HFFc6 (cell line): ENCODE measurements at places on chromosomes 6 and 20. TPM values are rescaled to one million over a fixed set of nuclear protein-coding genes. Genes with fewer than 3 reads are reported as not detected.

- peaks cover 5% of the 10 kb centered on the region; the same call in 1 of the 2 replicates for H3K4me1 ChIP-seq
- H3K36me3 ChIP-seq = no peaks in the 10 kb centered on the region
- DNase-seq = peak; percentile 10
- peak overlapping the region; percentile 41; the same call in 1 of the 2 replicates for H3K27ac ChIP-seq
These were observed 30.1 kb downstream of the OR2B6 start for GRCh38 chr6:27986928-27987725.

DNA sequence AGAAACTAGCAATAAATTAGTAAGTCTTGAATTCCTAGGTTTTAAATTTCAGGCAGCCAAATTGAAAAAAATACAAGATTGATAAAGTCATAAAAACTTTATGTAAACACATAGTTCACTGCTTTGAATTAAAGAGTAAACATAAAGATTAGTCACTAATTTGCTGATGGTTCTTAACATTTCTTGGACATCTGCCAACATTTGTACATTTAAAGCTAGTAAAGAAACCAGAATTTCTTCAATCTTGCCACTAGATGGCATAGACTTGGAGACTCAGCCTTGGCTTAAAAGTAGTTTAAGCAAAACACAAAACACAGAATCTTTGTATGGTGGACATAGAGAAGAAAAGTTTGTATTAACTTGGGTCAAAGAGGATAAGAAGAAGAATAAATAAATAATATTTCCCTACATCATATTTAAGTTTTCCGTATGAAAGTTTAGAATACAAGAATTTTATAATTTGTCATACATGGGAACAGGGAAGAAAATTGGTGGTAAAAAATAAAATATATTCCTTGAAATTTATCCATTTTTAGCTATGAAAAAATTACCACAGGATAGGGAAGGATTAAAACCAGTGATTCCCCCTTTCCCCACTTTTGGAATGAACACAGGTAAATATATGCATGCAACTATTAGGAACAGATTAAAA is 41.7 kb upstream of the FAM135A start:
- H3K4me1 ChIP-seq = peaks cover 25% of the 10 kb centered on the region
- H3K36me3 ChIP-seq = no peaks in the 10 kb centered on the region
- peak; percentile 87 for DNase-seq
- peaks cover 17% of the 10 kb centered on the region for H3K27me3 ChIP-seq

- peaks cover 50% of the 10 kb centered on the region for H3K27me3 ChIP-seq
- H3K27ac ChIP-seq = no peak overlapping the region
- H3K4me1 ChIP-seq = no peaks in the 10 kb centered on the region
- H3K4me3 ChIP-seq = no peak overlapping the region
These were observed 45.3 kb downstream of the SLC52A3 start for GRCh38 chr20:722822-723644.

GRCh38 chr6:25053875-25054371 is 118.2 kb upstream of the RIPOR2 start:
- no peaks in the 10 kb centered on the region for H3K27me3 ChIP-seq
- H3K4me1 ChIP-seq = peaks cover 72% of the 10 kb centered on the region
- peak; percentile 83 for DNase-seq
- peaks cover 4% of the 10 kb centered on the region; the same call in 1 of the 2 replicates for H3K36me3 ChIP-seq
- H3K4me3 ChIP-seq = peak overlapping the region; percentile 70

- no peaks in the 10 kb centered on the region for H3K4me1 ChIP-seq
- H3K36me3 ChIP-seq = no peaks in the 10 kb centered on the region
- no peak overlapping the region for H3K4me3 ChIP-seq
- DNase-seq = no peak
- H3K27me3 ChIP-seq = no peaks in the 10 kb centered on the region; the same call in 1 of the 2 replicates
These were observed 138.9 kb downstream of the NFATC2 start for GRCh38 chr20:51403466-51404220.

- H3K27me3 ChIP-seq = peaks cover 4% of the 10 kb centered on the region; the same call in 1 of the 2 replicates
- DNase-seq = no peak
- H3K4me1 ChIP-seq = peaks cover 6% of the 10 kb centered on the region; the same call in 1 of the 2 replicates
- H3K36me3 ChIP-seq = no peaks in the 10 kb centered on the region
- no peak overlapping the region for H3K4me3 ChIP-seq
These were observed 359.8 kb downstream of the EPM2A start for GRCh38 chr6:145375502-145375901.

- H3K36me3 ChIP-seq = no peaks in the 10 kb centered on the region
- H3K27ac ChIP-seq = no peak overlapping the region
- no peak for DNase-seq
- no peaks in the 10 kb centered on the region for H3K27me3 ChIP-seq
- no peaks in the 10 kb centered on the region for H3K4me1 ChIP-seq
- no peak overlapping the region for H3K4me3 ChIP-seq
These were observed 212.0 kb downstream of the CLVS2 start for GRCh38 chr6:123207967-123208510.

- no peak for DNase-seq
- H3K36me3 ChIP-seq = peaks cover 4% of the 10 kb centered on the region; the same call in 1 of the 2 replicates
- no peaks in the 10 kb centered on the region; the same call in 1 of the 2 replicates for H3K27me3 ChIP-seq
- no peak overlapping the region for H3K4me3 ChIP-seq
- H3K4me1 ChIP-seq = peaks cover 14% of the 10 kb centered on the region
These were observed 82.1 kb downstream of the TCP11 start for GRCh38 chr6:35058865-35059522.

- H3K4me1 ChIP-seq = peaks cover 8% of the 10 kb centered on the region; the same call in 1 of the 2 replicates
- peaks cover 2% of the 10 kb centered on the region; the same call in 1 of the 2 replicates for H3K27me3 ChIP-seq
- no peak overlapping the region for H3K27ac ChIP-seq
- DNase-seq = no peak
- H3K36me3 ChIP-seq = no peaks in the 10 kb centered on the region
These were observed 42.5 kb upstream of the ASCC3 start for GRCh38 chr6:100923481-100924165.

GRCh38 chr6:46491201-46491627 is at the start of gene RCAN2:
RCAN2 (minus strand) TSS chr6:46491449.
- DNase-seq = no peak
- no peaks in the 10 kb centered on the region for H3K36me3 ChIP-seq
- peak within 1 kb of the TSS; percentile 48; the same call in 1 of the 2 replicates for H3K4me3 ChIP-seq
- peaks cover 8% of the 10 kb centered on the region; the same call in 1 of the 2 replicates for H3K27me3 ChIP-seq
- H3K27ac ChIP-seq = no peak within 1 kb of the TSS

DNA sequence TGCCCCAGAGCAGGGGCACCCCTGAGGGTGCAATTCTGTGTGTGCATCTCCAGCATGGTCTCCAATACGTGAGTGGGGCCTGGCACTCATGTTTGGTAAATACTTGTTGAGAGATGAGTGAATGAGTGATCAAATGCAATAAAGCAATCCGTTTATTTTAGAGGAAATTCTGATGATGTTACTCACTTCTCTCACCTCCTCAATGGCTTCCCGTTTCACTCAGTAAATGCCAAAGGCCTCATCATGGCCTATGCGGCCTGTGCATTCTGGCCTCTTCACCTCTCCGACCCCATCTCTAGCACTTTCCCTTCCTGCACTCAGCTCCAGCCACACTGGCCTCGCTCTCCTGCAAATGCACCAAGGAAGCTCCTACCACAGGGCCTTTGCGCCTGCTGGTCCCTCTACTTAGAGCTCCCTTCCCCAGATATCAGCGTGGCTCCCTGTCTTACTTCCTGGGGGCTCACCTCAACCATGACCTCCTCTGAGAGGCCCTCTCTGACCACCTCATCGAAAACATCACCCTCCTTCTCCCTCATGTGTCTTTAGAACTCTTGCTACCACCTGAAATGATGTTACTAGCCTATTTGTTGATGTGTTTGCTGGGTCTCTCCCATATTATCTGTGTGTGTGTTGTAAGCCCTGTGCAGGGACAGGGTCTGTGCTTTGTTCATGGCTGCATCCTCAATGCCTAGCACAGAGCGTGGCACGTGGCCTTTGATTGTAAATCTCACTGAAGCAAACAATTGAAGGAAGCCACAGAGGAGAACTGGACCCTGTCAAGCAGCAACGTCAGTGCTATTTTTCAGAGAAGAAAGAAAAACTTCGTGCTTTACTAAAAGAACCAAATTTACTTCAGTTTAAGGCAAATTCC is 42.6 kb downstream of the RAB44 start:
- peaks cover 21% of the 10 kb centered on the region for H3K4me1 ChIP-seq
- DNase-seq = no peak
- H3K27ac ChIP-seq = no peak overlapping the region
- H3K36me3 ChIP-seq = no peaks in the 10 kb centered on the region

GRCh38 chr6:157381631-157382621 is 936 bp downstream of the ZDHHC14 start:
- no peaks in the 10 kb centered on the region for H3K36me3 ChIP-seq
- DNase-seq = peak; percentile 41
- peak overlapping the region; percentile 90 for H3K4me3 ChIP-seq
- H3K27me3 ChIP-seq = no peaks in the 10 kb centered on the region
- H3K27ac ChIP-seq = peak overlapping the region; percentile 62

DNA sequence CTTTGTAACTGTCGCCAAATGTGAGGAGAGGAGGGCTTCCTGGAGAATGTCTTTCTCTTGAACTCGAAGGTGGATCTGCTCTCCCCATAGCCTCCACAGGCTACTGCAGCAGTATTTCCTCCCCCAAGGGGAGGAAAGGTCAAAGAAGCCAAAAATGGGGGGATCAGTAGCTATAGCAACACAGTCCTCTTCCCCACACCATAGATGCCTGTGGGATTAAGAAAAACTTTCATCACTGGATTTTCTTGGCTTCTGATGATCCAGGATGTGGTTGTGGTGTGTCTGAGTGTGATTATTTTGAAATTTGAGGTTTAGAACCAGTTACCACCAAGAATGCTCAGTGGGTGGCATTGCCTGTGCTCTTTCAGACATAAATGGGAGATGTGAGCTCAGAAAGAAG is 140.1 kb upstream of the SPACA1 start:
- peaks cover 20% of the 10 kb centered on the region for H3K27me3 ChIP-seq
- H3K4me3 ChIP-seq = no peak overlapping the region
- 0 out of 2 replicates have a peak, but pooled peaks cover 4% of the 10 kb centered on the region for H3K36me3 ChIP-seq
- H3K4me1 ChIP-seq = peaks cover 32% of the 10 kb centered on the region
- no peak overlapping the region for H3K27ac ChIP-seq
- peak; percentile 21 for DNase-seq

DNA sequence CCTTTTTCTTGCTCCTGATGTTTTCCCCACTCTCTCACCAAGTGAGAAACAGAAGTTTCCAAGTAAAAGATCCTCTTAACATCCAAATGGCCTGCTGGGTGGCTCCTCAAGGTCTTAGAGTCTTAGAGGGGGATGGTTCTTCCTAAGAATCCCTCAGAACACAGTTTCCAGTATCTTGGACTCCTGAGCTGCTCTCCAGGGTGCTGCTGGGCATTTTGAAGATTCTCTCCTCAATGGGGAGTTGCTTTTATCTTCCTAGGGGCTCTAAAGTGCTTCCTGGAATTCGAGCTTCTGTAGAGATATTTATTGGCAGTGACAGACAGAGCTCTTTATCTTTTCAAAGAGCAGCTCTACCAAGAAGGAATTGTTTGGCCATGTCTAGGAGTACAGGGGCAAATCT is 70.8 kb upstream of the SLC35B3 start:
- H3K4me1 ChIP-seq = no peaks in the 10 kb centered on the region
- DNase-seq = no peak
- no peaks in the 10 kb centered on the region for H3K27me3 ChIP-seq
- no peak overlapping the region for H3K27ac ChIP-seq
- H3K36me3 ChIP-seq = no peaks in the 10 kb centered on the region; the same call in 1 of the 2 replicates

- peaks cover 4% of the 10 kb centered on the region; the same call in 1 of the 2 replicates for H3K27me3 ChIP-seq
- H3K4me1 ChIP-seq = no peaks in the 10 kb centered on the region
- H3K27ac ChIP-seq = no peak overlapping the region
- H3K4me3 ChIP-seq = no peak overlapping the region
- H3K36me3 ChIP-seq = no peaks in the 10 kb centered on the region
These were observed 56.7 kb upstream of the PSMF1 start for GRCh38 chr20:1061484-1062221.

GRCh38 chr6:159716247-159717096 is 10.8 kb upstream of the WTAP start:
- DNase-seq = peak; percentile 95
- H3K4me1 ChIP-seq = peaks cover 29% of the 10 kb centered on the region
- H3K4me3 ChIP-seq = peak overlapping the region; percentile 61
- peak overlapping the region; percentile 74 for H3K27ac ChIP-seq
- peaks cover 7% of the 10 kb centered on the region; the same call in 1 of the 2 replicates for H3K36me3 ChIP-seq
- H3K27me3 ChIP-seq = no peaks in the 10 kb centered on the region

- no peaks in the 10 kb centered on the region for H3K36me3 ChIP-seq
- no peak for DNase-seq
- peaks cover 7% of the 10 kb centered on the region for H3K27me3 ChIP-seq
These were observed 40.7 kb upstream of the KCNK5 start for GRCh38 chr6:39269961-39270360.

- H3K27me3 ChIP-seq = no peaks in the 10 kb centered on the region
- peaks cover 41% of the 10 kb centered on the region for H3K4me1 ChIP-seq
- DNase-seq = no peak
These were observed 300.4 kb upstream of the MARCKS start for GRCh38 chr6:113556775-113557174.

DNA sequence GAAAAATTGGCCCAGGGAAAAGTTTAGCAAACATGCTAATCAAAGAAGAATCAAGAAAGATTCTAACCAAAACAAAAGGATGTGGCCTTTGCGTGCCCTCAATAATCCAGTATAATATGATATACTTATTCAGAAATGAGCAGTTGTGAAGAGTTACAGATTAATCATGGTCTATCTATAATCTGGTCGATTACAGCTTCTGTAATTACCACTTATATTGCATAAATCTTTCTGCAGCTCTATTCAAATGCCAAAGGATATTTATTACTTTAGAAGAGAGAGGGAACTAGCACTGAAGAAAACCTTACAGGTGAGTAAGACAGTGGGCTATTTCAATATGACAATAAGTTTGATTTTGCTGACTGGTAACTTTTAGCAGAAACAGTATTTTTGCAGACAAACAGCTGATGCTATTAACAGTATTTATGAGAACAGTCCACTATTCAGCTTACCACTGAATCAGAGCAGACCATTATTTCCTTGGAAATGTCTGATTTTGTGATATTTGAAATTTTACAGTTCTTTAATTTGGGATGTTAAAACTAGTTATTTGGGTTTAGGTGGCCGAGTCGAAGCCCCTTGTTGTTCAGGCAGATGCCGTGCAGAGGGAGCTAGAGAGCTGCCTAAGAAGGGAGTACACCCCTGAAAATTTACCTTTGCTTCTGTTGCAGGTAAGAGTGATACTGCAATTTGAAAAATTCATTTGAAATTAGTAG is 92.2 kb downstream of the CEP57L1 start:
- peaks cover 21% of the 10 kb centered on the region; the same call in 1 of the 2 replicates for H3K27me3 ChIP-seq
- no peak overlapping the region for H3K4me3 ChIP-seq
- H3K36me3 ChIP-seq = peaks cover 11% of the 10 kb centered on the region
- H3K4me1 ChIP-seq = peaks cover 6% of the 10 kb centered on the region
- no peak overlapping the region for H3K27ac ChIP-seq

- peaks cover 2% of the 10 kb centered on the region; the same call in 1 of the 2 replicates for H3K27me3 ChIP-seq
- no peaks in the 10 kb centered on the region for H3K4me1 ChIP-seq
- DNase-seq = no peak
- no peaks in the 10 kb centered on the region for H3K36me3 ChIP-seq
These were observed 69.8 kb downstream of the GINS1 start for GRCh38 chr20:25477014-25477882.

- no peak overlapping the region for H3K4me3 ChIP-seq
- H3K27me3 ChIP-seq = no peaks in the 10 kb centered on the region
- H3K27ac ChIP-seq = no peak overlapping the region
- no peaks in the 10 kb centered on the region; the same call in 1 of the 2 replicates for H3K36me3 ChIP-seq
These were observed 282.2 kb upstream of the EPHA7 start for GRCh38 chr6:93701526-93701925.

GRCh38 chr6:74606582-74607071 is 599.2 kb downstream of the COL12A1 start:
- H3K27me3 ChIP-seq = no peaks in the 10 kb centered on the region
- peak; percentile 91 for DNase-seq
- no peaks in the 10 kb centered on the region for H3K36me3 ChIP-seq
- H3K27ac ChIP-seq = peak overlapping the region; percentile 66

Gene TGM3
- total RNA-seq = 0.07 TPM in 1 of 3 replicates, not detected in the others

Gene LY6G6F
- not detected in 3 replicates for total RNA-seq

Gene BTNL2
- total RNA-seq = not detected in 3 replicates

Gene HSPA1A
- total RNA-seq = 81.5 to 105 TPM (median 83.8 TPM) in 3 replicates

Gene RAD21L1
- 0.26 and 0.46 TPM in 2 replicates for total RNA-seq

Gene SLC52A3
- 0.05 TPM in 1 of 3 replicates, not detected in the others for total RNA-seq

Gene HLA-G
- 0.20 TPM in 1 of 2 replicates, not detected in the other for total RNA-seq
